ENCODE measurements at places on chromosomes 2 and 18.

DNA sequence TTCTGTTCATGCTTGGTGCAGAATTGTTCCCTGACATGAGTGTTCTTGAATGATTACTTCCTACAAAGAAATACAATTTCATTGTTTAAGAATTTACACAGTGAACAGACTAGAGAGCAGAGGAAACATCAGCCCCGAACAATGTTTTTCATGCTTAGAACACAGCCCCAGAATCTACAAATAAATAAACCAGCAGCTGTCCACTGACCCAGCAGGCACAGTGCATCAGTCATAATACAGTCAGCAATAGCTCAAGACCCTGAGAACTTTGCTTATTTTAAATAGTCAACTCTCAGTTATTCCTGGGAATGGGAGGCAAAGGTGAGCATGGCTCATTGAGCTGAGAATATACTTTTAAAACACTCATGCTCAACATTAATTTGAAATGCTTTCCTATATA, 38.4 kb downstream of the XIRP2 start:
- DNase-seq, result no peak

DNA sequence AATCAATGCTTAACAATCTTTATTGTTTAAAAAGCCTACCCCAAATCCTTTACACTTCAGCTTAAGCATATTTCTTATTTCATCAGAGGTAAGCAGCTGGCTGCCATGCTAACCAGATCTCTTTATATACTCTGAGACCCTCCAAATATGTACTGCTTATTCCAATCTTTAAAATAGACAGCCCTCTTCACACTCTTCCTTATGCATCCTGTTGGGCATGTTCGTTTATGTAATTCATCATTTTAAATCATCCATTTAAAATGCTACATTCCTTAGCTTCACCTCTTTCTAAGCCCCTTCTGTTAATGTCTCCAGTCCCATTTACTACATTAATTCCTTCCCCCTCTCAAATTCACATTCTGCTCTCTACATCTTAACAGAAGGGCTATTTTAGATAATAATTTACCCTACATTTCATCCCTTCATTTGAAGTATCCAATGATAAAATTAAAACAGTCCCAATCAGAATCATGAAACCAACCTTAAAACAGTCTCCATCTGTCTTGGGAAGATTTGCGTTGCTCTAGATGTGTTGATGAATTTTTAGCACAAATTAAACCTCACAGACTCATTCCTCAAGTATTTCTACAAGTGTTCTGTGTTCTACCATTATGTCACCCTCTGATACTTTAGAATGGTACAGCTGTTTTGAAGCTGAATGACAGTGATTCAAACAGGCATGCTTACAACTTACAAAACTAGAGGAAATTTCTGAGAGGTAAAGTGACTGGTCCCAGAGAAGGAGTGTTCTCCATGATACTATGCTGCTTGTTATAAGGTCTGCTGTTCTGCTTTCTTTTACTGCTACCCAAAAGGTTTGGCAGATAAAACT, 59.1 kb downstream of the ZNF385B start:
- no peak for DNase-seq

DNA sequence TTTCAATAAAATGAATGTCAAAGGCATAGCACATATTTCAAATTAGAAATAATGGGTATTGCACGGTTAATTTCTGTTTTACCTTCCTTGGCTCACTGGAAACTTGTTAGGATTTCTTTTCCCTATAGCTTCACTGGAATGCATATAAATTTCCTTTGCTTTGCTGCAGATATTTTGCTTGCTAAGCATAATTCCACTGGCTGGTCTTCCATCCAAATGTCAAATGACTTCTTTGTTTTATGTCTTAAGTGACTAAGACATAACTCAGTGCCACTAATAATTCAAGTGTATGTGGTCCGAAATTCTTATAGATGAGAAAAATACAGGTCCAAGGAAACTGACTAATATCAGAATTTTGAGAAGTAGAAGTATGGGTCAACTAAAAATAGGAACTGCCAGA, 182.8 kb upstream of the PGAP1 start:
- no peak for DNase-seq

DNA sequence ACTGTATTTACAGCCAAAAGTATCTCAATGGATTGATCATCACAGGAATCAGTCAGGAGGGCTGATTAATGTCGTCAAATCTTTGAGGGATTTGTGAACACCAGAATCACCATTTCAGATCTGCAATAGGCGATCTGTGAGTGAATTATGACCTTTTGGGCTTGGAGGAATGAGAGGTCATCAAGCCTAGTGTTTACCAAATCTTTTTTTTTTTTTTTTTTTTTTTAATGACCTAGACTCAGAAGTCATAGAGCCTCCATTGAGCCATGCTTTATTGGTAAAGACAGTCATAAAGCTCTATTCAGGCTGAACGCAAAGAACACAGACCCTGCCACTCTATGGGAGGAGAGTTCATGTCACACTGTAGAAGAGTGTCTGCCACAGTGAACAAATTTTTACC, 97.7 kb downstream of the SOCS6 start:
- DNase-seq, result no peak

DNA sequence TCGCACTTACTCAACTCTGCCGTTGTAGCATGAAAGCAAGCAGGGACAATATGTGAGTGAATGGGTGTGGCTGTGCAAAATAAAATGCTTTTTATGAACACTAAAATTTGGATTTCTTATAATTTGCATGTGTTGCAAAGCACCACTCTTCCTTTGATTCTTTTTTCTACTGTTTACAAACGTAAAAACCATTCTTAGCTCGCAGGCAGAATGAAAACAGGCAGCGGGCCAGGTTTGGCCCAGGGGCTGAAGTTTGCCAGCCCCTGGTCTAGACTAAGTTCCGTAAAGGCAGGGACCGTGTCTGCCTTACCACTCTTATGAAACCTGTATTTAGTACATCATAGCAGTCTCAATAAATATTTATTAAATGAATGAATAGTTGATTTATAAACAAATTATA, 83.7 kb upstream of the SPATS2L start:
- no peak for DNase-seq

DNA sequence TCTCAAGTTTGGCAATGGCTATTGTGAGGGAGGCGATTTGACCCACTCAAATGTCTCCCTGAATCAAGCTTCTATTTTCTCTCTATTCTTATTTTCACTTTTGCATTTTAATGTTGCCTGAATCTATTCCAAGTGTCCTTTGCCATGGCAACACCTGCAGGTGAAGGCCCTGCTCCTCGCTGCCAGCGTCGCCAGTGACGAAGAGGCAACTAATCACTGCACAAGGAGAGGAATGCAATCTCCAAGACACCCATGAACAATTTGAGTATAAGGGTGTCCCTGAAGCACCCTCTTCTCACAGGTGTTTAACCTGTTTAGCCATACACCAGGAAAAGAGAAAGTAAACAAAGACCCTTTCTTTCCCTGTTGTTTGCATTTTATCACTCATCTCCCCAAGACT, 165.6 kb upstream of the VRK2 start:
- no peak for DNase-seq

DNA sequence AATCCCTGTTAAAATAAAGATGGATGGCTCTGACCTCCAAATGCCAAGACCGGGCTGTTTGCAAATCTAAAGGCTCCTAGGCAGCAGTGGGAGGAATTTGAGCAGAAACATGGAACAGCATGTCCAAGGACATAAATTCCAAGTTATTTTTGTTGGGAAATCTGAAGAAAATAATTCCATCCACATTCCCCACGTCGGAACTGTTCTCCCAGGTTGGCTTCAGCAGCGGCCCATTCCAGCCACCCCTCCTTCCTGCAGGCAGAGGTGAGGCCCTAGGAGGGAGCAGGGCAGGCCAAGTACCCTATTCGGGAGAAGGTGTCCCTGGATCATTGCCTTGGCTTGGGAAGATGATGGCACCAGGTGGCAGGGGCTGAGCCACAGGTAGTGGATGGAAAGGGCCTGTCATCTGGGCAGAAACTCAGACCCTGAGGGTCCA, 117.1 kb downstream of the CAPN13 start:
- DNase-seq, result no peak

- DNase-seq, result no peak
Observed at GRCh38 chr2:143140864-143141661, 11.8 kb downstream of the ARHGAP15 start.

DNA sequence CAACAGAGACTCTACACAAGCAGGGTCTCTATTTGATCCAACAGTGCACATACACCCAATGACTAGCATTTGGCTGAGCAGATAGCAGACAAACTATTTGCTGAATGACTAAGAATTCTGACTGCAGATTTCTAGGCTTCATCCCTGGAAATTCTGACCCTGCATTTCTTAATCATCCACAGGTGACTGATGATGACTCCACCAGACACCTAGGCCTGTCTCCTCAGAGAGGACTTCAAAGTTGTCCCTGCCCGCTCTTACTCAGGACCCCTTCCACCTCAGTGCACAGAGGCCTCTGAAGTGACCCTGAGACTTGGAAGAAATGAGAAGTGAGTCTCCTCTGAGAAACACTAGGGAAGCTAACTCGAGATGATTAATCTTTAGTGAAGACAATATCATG, 51.3 kb downstream of the SEPTIN10 start:
- no peak for DNase-seq

GRCh38 chr2:119508756-119509155, 15.5 kb downstream of the SCTR start:
- no peak for DNase-seq

- no peak for DNase-seq
Observed at GRCh38 chr2:43372416-43373081, 146.1 kb upstream of the ZFP36L2 start.

All from stimulated activated CD8-positive, alpha-beta memory T cell treated with anti-CD3 and anti-CD28 coated beads, Interleukin-2, amount 100 ng/mL, for 1 hour (primary cell).